ENCODE measurements at places on chromosomes 13 and 19.

- no peak for DNase-seq
Measured at GRCh38 chr13:24127116-24127631, 33.3 kb upstream of the SPATA13 start.

GRCh38 chr19:14089662-14090508 is 666 bp downstream of the SAMD1 start:
- DNase-seq = no peak

DNA sequence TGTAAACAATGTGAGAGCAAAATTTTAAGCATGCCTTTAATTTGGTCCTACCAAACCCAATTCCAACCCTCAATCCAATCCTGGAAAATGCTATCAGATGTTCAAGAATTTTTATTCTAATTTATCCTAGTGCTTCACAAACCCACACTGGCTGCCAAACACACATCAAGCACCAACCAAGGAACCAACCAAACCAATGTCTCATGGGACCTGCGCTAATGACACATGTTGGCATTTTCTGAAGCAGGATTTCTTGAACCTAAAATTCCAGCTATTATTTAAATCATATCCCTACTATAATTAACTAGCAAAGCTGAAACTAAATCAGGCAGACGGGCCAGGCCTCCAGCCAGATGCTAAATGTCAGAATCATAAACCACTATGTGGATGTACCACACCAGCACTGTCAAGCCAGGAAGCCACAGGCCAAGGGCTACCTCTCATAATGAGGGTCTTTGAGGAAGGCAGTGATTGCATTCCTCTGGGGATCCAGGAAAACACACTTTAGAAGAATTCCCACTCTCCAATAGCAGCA is 5.8 kb downstream of the LATS2 start:
- no peak for DNase-seq

- no peak for DNase-seq
Measured at GRCh38 chr19:51884713-51885112, 3.0 kb downstream of the ZNF577 start.

DNA sequence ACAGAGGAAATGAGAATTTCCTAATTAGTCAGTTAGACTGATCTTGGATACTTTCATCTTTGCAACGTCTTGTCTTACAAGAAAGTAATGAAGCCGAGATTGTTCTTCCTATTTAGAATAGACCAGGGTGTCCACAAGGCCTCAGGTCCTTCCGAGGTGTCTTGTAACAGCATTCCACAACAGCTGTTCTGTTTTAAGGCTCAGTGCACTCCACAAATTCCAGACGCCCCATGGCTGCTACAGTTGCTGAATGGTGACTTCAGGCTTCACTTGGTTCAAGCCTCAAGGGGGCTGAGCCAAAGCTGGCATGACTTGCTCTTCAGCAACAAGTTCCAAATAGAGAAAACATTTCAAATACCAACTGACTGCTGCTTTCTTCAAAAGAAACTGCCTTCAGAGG is 143.4 kb downstream of the SHISA2 start:
- no peak for DNase-seq

DNA sequence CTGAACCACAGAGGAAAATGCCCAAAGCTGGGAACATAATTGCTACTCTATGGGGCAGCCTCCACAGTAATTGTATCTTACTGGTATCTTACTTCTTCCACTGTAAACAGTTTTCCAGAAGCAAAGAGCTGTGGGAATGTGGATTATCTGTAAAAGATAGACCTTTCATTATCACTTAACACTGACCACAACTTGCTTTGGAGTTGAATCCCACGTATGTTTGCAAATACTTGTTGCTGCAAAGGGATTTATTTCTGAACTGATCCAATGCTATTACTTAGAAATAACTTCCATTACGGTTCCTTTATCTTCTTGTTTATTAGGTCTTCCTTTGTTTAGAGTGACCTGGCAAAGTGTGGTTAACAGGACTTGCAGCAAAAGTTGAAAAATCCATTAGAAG is 218.1 kb downstream of the KCTD12 start:
- DNase-seq = no peak
